ENCODE measurements at places on chromosomes 6 and 20.

DNA sequence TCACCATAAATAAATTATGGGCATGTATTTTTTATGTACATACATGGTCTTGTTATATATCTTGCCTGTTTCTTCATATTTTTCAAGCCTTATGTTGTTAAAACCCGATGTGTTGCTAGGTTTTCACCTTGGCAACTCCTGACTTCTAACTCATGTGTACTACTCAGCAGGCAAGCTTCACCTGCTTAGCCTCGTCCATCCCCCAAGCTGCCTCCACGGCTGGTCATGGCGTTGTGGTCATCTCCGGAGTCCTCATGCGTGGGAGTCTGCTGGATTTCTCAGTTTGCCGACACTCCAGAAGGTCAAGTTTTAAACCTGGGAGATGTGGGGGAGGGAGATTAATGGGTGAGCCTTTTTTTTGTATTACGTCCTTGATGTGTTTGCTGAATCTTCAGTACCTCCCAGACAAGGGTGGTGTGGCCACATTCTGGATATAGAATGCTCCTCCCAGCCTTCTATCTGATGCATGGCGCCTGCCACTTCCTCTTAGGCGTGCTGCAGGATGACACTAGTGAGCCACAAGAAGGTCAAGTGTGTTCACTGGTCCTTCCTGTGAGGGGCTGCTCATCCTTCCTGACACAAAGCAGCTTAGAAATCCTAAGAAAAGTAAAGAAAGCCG is 26.6 kb upstream of the EDN3 start:
- DNase-seq: peak; percentile 8

- peak; percentile 53 for DNase-seq
Measured at GRCh38 chr6:166910601-166911000, 45.7 kb downstream of the RNASET2 start.

GRCh38 chr20:50198716-50199115 is 8.1 kb downstream of the CEBPB start:
- no peak for DNase-seq

DNA sequence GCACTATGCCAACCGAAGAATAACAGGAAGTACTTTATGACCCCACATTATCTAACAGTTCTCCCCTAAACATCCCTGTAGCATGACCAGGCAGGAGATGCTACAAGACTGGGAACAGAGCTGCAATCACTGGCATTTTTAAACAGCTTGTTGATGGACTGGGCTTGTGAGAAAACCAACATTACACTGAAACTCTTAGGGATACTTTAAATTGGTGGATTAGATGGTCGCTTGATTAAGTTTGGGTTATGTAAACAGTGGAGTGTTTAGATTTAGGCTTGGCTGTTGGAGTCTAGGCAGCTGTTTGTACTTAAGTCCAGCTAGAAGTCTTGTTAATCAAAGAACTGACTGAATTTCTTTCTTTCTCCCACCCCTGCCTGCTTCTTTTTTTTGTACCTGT is 234.1 kb upstream of the BMP2 start:
- DNase-seq: no peak

GRCh38 chr20:11137688-11138087 is 463.9 kb upstream of the JAG1 start:
- no peak for DNase-seq

- peak; percentile 9 for DNase-seq
Measured at GRCh38 chr20:6956574-6956973, 189.1 kb downstream of the BMP2 start.

GRCh38 chr6:43911354-43912115 is 141.5 kb downstream of the VEGFA start:
- DNase-seq: no peak

GRCh38 chr20:1108437-1108920 is 9.9 kb upstream of the PSMF1 start:
- DNase-seq: peak; percentile 80

- no peak for DNase-seq
Measured at GRCh38 chr6:169249057-169249456, 4.6 kb downstream of the THBS2 start.

- peak; percentile 75 for DNase-seq
Measured at GRCh38 chr20:60078351-60079250, 120.4 kb downstream of the CDH26 start.

- DNase-seq: no peak
Measured at GRCh38 chr20:10802236-10802635, 128.4 kb upstream of the JAG1 start.

DNA sequence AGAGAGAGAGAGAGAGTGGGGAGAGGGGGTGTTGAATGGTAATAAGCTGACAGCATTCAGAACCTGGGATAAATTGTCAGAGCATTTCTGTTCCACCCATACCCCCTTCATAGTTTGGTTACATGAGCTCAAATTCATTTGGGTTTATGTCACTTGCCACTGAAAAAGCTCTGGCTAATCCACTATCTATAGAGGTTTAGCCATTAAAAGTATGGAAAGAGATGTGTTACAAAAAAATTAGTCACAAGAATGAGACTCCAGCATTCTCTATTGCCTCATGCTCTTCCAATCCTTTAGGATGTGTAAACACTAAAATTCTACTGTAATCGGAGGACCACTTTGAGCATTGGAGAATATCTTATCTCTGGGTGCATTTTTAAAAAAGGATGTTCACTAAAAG is 297.6 kb upstream of the TCF21 start:
- DNase-seq: no peak

- DNase-seq: no peak
Measured at GRCh38 chr6:3825331-3825831, 23.8 kb upstream of the FAM50B start.

GRCh38 chr6:125995972-125996580 is 9.7 kb downstream of the TRMT11 start:
- peak; percentile 78 for DNase-seq

GRCh38 chr20:41180599-41181333 is 43.4 kb downstream of the PLCG1 start:
- no peak for DNase-seq

GRCh38 chr6:118897386-118897785 is 3.4 kb downstream of the ASF1A start:
- DNase-seq: no peak

GRCh38 chr20:24871480-24872213 is 77.4 kb upstream of the CST7 start:
- no peak for DNase-seq

DNA sequence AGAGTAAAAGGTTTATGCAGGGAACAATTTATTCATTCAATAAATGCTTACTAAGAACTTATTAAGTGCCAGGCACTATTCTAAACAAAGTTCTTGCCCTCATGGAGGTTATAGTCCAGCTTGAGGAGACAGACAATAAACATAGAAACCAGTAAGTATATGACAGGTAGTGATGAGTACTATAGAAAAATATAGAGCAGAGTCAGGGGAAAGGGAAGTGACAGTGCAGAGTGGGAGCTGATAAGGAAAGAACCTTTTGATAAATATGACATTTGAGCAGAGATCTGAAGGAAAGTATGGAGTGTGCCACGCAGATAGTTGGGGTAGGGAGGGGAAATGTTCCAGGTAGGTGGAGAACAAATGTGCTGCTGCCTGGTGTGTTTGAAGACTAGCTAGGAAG is 12.1 kb downstream of the ACSS2 start:
- no peak for DNase-seq

Measured in suppressor macrophage (primary cell).